ENCODE measurements at places on chromosomes 2 and 18.

DNA sequence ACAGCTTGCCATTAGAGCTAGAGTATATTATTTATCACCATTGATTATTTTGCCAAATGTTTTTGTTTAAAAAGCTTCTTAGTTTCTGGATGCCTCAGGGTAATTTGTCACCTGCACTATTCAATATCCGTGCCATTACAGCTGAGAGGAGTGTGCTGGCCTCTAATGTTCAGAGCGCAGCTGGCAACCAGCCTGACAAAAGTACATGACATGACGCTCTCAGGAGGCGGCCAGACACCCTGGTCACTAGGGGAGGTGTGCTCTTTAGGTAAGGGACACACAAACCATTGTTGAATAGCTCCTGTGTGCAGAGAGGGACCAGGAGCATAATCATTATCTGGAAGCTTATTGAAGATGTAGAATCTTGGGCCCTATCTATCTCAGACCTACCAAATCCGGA lies 20.3 kb downstream of the LIMS1 start:
- no peak for DNase-seq

GRCh38 chr18:24402209-24402785 lies 4.7 kb upstream of the OSBPL1A start:
- DNase-seq, result no peak

- DNase-seq, result no peak
These were observed 452.5 kb downstream of the ZNF516 start for GRCh38 chr18:76042511-76042910.

DNA sequence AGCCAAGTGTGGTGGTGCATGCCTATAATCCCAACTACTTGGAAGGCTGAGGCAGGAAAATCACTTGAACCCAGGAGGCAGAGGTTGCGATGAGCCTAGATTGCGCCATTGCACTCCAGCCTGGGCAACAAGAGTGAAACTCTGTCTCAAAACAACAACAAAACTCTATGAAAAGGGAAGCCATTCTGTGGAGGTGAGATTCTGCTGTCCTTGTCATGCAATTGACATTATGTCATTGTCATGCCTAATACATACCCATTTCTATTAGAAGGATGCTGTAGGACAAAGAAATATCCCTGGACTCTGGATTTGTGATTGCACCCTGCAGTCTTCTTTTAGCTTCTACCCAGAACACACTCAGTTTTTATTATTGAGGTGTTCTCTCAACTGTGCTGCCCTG lies 8.6 kb downstream of the RASGRP3 start:
- no peak for DNase-seq

DNA sequence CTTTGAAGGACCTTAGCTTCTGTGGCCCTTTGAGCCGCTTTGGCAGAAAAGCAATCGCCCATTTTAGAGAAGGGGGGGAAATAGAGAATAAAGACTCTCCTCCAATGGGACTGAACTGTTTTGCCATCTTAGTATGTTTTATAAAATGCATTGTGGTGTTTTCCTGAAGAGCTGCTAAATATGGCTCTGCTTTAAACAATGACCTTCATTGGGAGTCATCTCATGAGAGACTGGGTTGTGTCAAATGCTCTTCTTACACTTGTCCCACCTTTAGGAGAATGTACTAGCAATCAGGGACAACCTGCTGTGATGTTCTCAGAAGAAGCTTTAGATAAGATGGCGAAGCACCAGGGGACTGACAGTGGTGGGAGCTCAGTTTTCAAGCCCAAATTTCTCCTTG lies 418.9 kb upstream of the POU3F3 start:
- no peak for DNase-seq

- no peak for DNase-seq
These were observed 392.1 kb downstream of the CDH19 start for GRCh38 chr18:66211749-66212148.

- DNase-seq, result no peak
These were observed 103.1 kb downstream of the L3MBTL4 start for GRCh38 chr18:6311456-6312215.

DNA sequence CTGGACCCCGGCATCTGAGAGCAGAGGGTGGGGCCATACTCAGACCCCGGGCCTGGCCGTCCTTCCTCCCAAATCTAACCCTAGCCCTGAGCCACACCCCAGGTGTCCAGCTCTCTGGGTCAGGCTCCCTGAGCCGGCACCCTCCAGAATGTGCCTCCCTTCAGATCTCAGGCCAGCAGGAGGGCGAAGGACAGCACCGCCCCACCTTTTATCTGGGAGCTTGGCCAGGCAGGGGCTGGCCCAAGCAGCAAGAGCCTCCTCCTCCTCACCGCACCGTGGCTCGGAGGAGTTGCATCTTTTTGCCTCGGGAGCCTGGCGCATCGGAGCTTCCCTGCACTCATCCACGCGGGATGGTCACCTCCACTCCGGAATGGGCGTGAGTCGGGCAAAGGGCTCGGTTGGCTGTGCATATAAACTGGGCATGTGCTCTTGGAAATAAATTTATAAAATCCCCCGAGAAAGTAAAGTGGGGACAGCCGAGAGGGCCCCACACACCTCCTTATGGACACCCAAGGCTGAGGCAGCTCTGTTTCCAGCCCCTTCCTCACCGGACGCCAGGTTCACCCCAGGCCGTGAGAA lies 69.1 kb upstream of the CTDP1 start:
- DNase-seq, result no peak

- DNase-seq, result no peak
These were observed 45.8 kb upstream of the OTOS start for GRCh38 chr2:240186191-240186725.

- no peak for DNase-seq
These were observed 38.1 kb upstream of the SIGLEC15 start for GRCh38 chr18:45787346-45787745.

DNA sequence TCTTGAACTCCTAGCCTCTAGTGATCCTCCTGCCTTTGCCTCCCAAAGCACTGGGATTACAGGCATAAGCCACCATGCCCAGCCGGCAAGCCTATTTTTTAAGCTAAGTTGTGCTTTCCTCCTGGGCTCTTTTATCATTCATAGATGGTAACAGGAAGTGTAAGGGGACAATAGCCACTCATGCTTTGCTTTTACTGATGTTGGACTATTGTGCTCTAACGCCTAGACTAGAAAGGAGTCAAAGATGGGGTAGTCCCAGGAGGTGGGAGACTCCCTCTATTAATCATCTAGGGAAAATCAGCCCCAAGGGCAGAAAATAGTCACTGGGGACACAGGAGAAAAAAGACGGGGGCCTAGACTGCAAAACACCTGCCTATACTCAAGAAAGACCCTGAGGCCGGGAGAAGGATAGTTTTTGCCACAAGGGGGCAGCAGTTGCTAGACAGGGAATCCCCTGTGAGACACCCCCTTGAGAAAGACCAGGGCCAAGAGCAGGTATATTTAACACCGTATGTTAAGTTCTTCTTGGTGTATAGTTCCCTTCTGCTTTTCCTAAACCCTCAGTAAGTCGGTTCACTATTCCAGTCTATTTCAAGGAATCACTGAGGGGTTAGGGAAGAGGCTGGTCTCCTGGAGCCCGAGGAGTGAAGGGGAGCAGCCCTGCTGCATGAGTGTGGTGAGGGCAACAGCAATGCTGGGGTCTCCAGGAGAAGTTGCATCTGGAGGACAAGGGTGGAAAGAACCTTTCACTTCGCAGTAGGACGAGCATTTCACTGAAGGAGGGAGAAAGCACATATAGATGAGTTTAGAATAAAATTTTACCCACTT lies 2.1 kb upstream of the CXCR1 start:
- no peak for DNase-seq

DNA sequence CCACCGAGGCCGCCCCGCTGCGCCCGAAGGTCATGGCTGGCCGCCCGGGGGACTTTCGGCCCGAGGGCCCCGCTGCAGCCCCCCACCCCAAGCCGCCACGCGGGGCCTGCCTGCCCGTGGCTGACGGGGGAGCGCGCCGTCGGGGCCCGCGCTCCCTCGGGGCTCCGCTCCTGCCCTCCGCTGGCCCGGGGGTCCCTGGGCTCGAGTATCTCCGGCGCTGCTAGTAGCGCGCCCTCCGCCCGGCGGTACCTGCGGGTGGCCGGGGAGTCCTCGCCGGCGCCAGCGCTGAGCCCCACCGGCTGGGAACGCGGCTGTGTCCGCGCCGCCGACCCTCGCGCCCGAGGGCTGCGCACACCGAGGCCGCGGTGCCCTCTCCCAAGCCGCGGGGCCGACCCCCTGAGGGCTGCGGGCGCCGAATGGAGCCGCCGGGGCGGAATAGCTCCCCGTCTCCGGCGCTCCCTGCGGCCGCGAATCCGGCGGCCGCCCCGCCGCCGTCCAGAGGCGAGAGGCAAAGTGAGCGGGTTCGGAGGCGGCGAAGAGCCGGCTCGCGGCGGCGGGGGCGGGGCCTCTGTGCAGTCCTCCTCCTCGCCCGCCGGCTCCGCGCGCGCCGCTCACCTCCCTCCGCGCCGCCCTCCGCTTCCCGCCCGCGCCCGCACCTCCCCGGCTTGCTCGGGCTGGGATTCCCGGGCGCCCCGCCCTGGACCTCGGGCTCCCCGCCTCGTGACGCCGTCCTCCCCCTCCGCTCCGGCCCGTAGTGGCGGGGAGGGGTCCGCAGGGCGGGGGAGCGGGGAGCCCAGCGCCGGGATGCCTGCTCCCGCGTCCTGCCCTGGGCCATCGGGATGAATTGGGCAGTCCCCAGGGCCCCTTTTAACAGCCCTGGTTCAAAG lies at the start of gene KCNG3:
Gene KCNG3, minus strand, starts transcription at position 515 of the 887 bp plus-strand sequence. Its CDS starts 481 bp downstream, at position 34.
- DNase-seq, result no peak

- no peak for DNase-seq
These were observed 25.7 kb downstream of the G6PC2 start for GRCh38 chr2:168926621-168927386.

Measured in brain pericyte (primary cell).